ENCODE measurements at places on chromosomes 6 and 20. TPM values are rescaled to one million over a fixed set of nuclear protein-coding genes. Genes with fewer than 3 reads are reported as not detected.
A peak's percentile ranks its signal among the peaks of the same experiment; 100 is the strongest.

KCNG1 gene
- total RNA-seq = not detected

TMEM200A gene
- total RNA-seq = 4.3 TPM

DDX27 gene
- 27.8 TPM for total RNA-seq

DNA sequence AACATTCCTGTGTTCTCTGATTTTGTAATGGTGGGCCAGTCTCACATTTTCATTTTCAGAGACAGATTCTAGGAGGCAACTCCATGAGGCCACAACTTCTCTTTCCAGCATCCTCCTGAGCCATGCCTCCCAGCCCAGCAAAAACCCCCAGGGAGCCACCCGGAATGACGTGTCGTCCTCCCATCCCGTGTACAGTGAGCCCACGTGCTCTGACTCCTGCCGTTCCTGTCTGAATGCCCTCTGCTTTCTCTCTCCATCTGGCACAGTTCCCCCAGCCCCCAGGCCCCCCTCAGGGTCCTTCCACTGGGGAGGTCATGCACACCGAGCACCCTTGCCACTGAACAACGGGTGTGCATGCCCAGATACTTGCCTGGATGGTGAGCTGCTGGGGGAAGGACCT lies 38.0 kb downstream of the C20orf203 start:
- no peaks in the 10 kb centered on the region for H3K36me3 ChIP-seq
- no peaks in the 10 kb centered on the region for H3K27me3 ChIP-seq
- no peak for DNase-seq
- no peak overlapping the region for H3K4me3 ChIP-seq
- H3K27ac ChIP-seq = no peak overlapping the region

GRCh38 chr6:36677753-36678487 lies 594 bp upstream of the CDKN1A start:
- peaks cover 3% of the 10 kb centered on the region for H3K36me3 ChIP-seq
- no peaks in the 10 kb centered on the region for H3K27me3 ChIP-seq
- peak overlapping the region; percentile 96 for H3K27ac ChIP-seq
- peak overlapping the region; percentile 78 for H3K4me3 ChIP-seq

SLA2 gene
- 1.4 TPM for total RNA-seq

RNASET2 gene
- total RNA-seq = 103 TPM

IGF2R gene
- total RNA-seq = 156 TPM

Data from lower lobe of right lung (tissue), 2 donors.